ENCODE measurements at places on chromosomes 2 and 18.

- no peak for DNase-seq
Measured at GRCh38 chr2:239724851-239725550, 300.1 kb downstream of the NDUFA10 start.

GRCh38 chr2:123791684-123792083 lies 233.4 kb upstream of the CNTNAP5 start:
- no peak for DNase-seq

DNA sequence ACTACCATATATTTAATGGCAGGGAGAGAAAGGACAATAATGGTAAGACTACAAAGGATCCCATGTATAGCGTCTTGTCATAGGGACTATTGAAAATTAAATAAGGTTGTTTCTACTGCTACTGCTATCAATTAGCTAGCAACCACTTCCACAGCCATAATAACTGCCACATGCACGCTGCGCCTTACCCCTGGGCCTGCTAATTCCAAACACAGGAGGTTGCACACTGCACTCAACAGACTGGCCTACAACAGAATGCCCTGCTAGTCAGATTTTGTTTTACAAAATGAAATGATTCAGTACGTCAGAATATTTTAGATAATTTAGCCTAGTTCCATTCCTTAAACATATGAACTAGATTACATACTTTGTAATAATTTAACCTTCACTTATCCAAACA lies 121.0 kb upstream of the SMAD7 start:
- no peak for DNase-seq

DNA sequence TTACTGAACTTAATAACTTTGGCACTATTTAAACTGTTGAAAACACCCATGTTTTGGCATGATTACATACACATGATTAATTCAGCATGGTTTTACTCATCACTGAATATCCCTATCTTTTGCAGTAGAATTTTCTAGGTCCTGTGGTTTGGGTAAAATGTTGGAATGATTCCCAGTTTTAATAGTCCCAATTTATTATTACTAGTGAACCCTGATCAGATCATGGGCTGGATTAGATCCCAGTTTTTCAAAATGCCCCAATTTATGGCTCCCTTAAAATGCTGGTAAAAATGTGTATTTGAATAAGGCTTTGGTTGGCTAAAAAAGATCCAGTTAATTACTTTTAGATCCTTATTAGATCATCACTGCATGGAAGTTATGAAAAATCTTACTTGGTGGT lies 273.6 kb upstream of the NRP2 start:
- no peak for DNase-seq

DNA sequence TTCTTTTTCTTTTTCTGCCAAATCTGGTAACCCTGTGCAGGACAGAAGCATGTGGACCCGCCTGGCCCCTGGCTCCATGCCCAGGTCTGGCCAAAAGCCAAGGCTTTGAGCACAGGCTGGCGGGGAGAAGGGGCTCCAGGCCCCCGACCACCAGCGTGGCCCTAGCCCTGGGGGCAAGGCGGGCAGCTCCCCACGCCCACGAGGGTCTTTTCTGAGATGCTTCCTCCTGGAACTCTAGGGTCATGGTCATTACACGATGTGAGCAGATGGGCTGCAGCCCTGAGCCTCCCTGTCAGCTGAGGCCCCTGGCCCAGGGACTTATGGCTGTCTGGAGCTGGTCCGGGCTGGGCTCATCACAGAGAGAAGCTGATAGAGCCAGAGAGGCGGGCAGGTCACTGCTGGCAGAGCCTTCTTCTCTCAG lies 5.7 kb upstream of the OTOS start:
- peak; percentile 2 for DNase-seq

- no peak for DNase-seq
Measured at GRCh38 chr2:31057691-31058090, 80.5 kb downstream of the GALNT14 start.

DNA sequence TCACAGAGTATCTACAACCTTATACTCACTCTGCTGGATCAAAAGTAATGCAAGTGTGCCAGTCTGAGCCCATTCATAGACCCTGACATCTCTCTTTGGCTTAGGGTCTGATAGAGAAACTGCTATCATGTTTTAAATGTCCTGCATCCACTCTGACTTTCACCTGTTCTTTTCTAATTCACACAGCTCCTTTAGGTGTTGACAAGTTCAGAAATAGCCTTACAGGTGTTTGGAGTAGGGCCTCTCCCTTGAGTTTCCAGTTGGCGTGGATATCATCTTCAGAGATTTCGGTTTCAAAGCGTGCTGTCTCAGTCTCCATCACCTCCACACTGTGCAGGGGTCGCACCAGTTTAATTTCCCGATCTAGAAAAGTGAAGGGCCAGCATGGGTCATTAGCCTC lies 150.3 kb downstream of the PLEKHA3 start:
- no peak for DNase-seq

- no peak for DNase-seq
Measured at GRCh38 chr2:101820519-101820918, 123.0 kb downstream of the MAP4K4 start.

DNA sequence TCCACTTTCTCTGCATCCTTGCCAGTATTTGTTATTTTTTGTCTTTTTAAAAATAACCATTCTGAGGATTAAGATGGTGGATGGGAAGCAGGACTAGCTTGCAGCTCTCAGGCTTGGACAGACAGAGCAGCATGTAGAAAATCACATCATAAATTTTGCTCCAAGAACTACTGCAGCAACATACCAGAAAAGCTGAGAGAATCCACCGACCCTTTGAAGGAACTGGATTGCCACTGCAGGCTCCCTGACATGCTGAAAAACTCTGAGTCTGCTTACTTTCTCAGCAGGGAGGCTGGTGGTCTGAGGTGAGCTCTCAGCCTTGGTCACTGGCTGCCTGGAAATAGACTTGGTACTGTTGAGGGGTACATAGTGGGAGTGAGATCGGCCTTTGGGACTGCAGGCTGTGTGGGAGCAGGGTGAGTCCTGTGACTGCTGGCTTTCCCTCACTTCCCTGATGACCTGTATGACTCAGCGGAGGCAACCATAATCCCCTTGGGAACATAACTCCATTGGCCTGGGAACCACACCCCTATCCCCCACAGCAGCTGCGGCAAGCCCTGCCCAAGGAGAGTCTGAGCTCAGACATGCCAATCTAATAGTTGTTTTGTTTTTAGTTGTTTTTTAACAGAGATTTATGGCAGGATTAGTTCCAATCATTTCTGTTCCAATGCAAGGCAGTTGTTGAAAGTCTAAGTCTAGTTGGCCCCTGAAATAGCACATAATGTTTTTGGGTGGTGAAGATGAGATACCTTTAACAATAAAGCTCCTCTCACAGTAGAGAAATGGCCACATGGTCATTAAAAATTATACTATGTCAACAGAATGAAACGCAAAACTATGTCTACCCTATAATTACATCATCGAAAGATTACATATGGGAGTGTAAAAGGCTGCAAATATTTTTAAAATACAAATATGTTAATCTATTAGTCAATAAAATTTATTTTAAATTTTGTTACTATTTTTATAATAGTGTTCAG lies 414.2 kb upstream of the CHAC2 start:
- no peak for DNase-seq

DNA sequence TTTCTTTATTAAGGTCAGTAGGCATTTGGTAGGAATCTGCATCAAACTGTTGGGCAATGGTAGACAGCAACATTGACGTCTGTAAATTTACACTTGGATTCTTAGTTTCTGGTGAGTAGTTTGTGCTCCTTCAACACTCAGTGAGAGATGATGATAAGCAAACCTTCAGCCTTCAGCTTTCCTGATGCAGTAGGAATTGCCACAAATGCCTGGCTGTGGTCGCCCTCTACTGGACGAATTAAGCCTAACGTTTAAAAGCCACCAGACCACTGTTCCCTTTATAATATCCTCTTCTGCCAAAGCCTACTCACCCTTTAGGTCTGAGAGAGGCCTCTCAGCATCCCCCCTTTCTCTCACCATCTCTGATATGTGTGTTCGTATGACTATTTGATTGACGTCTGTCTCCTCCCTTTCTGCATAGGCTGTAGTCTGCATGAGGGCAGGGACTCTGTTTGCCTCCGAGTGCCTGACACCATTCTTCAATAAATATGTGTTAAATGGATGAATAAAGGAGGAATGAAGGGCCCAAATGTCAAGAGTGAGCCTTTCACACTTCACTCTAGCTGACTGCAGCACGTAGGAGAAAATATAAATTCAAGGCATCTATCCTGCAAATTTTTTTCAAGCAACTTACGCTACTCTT lies 47.0 kb upstream of the PLEKHM3 start:
- peak; percentile 38 for DNase-seq

DNA sequence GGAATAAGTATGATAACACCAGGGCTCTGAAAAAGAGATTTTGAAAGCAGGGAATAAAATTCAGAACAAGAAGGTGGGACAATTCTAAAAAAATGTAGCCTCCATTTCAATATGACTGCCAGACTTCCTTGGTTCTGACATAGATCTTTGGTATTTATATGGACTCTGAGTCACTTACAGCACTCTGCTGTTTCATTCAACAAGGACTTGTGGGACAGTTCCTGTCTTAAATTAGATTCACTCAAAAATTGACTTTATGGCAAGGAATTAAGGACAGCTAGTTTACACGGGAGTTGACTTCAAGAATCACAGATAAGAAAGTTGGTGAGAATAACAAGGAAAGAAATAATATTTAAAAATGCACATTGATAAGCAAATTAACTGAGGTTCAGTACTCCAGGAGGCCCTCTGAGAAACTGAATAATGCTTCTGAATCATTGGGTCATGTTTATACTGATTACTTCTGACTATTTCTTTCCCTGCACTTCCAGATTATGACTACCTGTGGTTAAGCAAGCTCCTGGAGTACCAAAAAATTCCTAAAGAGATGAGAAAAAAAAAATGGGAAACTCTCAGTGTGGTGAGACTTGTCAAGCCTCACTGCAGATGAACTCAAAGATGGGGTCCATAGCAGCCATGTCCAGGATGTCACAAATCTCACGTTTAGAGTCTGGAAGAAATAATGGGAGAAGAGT lies 828.3 kb upstream of the PIK3C3 start:
- DNase-seq = no peak

DNA sequence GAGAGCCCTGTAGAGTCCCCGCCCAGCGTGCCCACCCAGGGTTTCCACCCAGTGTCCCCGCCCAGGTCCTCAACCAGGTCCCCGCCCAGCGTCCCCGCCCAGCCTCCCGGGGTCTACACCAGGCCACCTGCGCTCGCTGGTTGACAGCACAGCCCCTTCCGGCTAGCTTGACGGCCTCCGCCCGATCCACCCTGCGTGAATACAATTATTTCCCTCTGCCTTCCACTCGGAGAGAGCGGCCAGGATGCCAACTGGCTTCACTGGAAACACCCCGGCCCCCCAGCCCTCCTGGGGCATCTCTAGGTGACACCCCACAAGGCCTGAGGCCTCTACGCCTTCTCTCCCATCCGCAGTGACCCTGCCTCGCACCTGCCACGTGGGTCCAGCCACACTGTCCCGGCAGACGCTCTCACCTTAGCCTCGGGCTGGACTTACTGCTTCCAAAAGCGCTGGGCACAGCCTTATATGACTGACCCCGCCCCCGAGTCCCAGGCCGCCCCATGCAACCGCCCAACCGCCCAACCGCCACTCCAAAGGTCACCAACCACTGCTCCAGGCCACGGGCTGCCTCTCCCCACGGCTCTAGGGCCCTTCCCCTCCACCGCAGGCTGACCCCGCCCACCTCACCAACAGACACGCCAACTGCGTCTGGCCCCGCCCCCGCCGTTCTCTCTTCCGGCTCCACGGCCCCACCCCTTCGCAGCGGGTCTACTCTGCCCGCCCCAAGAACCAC lies 188.1 kb downstream of the LAMA1 start:
- no peak for DNase-seq

GRCh38 chr18:9177031-9177430 lies 40.5 kb downstream of the ANKRD12 start:
- no peak for DNase-seq

DNA sequence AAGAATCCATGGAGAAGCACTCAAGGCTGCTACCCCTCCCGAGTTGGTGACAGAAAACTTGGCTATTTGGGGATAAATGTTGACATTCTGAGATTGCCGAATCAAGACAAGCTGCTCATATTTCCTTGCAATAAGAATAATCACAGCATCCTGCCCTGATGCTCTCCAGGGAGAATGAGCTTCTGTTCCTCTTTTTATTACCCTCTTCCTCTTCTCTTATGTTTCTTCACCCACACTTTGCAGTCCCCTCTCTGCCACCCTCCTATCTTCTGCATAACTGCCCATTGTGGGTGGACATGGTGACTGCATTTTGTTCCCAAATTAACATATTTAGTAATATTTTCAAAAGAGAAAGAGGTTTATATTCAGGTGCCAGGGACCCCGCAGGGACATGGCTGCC lies 11.9 kb upstream of the MSGN1 start:
- no peak for DNase-seq

DNA sequence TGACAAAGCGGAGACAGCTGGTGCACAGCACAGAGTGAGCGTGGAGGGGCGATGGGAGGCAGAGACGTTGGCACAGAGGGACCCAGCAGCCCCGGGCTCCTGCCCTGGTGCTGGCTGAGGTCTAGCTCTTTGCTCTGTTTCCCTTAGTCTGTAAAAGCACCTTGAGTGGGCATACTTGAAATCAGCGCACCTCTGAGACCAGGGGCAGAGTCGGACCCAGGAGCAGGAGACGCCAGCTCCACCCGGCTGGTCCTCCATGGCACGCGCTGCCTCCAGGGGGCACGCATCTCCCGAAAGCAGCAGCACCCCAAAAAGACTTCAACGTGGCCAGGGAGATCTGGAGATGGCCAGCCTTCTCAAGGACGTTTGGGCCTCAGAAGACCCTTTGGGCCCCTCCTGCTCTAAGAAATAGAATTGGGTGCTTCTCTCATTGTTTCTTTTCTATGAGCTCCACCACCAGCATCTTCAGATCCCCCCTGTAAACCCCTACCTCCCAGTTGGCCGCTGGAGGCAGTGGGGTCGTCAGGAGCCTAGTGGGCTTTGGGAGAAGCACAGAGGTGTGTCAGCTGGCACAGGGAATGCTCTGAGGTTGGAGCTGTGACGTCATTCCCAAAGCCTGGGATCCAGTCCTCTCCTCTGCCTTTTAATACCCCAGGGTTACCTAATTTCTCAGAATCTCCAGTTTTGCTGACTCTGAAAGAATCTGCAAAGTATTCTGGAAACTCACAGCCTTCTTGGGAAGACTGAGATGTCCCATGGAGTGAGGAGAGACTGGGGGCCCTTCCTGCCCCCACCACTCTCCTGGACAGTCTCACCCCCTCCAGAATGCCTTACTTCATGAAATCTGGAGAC lies 58.9 kb downstream of the CIB4 start:
- no peak for DNase-seq

DNA sequence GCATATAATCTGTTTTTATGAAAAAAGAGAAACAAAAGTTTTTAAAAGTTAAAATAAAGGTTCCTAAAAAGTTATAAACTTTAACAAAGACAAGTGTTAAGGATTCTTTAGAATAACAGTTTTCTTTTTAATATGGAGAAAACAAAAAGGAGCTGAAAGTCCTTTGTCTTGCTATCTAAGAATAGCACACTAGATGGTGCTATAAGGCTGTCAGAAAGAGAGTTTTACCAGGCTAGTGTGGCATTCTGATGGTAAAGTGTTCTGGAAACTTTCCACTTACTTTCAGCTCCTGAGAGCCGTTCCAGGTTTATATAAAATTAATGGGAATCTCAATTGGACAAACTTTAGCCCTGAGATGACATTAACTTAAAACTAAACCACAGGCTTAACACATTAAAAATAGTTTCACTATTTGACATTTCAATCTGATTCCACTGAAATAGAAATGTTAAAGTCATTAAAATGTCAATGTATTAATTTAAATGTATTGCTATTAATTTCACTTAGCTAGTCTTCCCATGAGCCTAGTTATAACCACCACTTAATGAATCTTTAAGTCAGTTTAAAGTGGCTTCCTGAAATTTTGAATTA lies 3.7 kb downstream of the FBXO48 start:
- no peak for DNase-seq

GRCh38 chr2:212517693-212518092 lies 20.9 kb downstream of the ERBB4 start:
- peak; percentile 19 for DNase-seq
